H1 (cell line): ENCODE measurements at places on chromosomes 16 and 17. TPM values are rescaled to one million over a fixed set of nuclear protein-coding genes. Genes with fewer than 3 reads are reported as not detected.
A peak's percentile ranks its signal among the peaks of the same experiment; 100 is the strongest.

DNA sequence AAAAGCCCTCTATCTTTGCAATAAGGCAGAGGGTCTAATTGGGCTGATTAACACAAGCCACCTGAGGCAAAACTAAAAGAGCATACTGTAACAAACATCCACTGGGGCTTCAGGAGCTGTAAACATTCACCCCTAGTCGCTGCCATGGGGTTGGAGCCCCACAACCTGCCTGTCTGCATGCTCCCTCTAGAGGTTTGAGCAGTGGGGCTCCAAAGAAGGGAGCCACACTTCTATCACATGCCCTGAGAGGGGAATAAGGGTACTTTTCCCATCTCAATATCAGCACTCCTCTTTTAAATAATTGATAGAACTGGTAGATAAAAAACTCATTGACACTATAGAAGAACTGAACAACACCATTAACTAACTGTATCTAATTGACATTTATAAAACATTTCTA lies 130.1 kb upstream of the COX10 start:
- no peak overlapping the region for H3K27ac ChIP-seq
- H3K4me3 ChIP-seq: no peak overlapping the region
- H3K4me1 ChIP-seq: no peaks in the 10 kb centered on the region
- H3K27me3 ChIP-seq: no peaks in the 10 kb centered on the region

DNA sequence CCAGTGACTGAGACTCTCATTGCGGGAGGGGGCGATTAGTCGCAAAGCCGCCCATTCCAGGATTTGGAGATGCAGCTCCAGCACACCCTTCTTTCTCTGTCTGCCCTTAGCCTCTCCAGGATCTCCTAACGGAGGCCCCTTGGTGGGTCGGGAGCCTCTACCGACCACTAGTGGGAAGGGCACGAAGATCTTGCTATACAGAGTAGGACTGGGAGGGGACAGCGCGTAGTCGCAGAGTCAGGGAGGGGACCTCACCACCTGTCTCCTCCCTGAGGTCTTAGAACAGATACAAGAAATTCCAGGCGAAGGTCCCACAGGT lies 588 bp upstream of the SMTNL2 start:
- H3K27ac ChIP-seq: no peak overlapping the region
- no peaks in the 10 kb centered on the region for H3K4me1 ChIP-seq
- no peaks in the 10 kb centered on the region for H3K36me3 ChIP-seq
- H3K27me3 ChIP-seq: peaks cover 37% of the 10 kb centered on the region
- DNase-seq: no peak

GRCh38 chr17:44200478-44201155 lies 933 bp upstream of the ATXN7L3 start:
- peaks cover 9% of the 10 kb centered on the region for H3K36me3 ChIP-seq
- no peaks in the 10 kb centered on the region for H3K27me3 ChIP-seq
- DNase-seq: no peak

DNA sequence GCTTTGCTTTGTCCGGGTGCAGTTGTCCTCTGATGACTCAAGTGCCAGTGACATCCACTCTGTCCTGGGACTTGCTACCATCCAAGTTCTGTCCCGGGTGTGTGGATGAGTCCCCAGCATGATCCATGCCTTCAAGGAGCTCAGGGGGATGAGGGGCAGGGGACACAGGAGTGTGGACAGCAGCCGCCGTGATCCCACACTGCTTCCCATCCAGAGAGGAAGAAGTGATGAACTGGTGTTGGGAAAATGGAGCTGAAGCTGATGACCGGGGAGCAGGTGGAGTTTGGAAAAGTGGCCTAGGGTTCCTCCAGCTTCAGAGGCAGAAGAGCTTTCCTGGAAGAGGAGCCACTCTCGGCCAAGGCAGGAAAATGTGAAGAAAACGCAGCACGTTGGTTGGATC lies 249.6 kb upstream of the TNRC6C start:
- no peaks in the 10 kb centered on the region for H3K36me3 ChIP-seq
- H3K4me1 ChIP-seq: peaks cover 9% of the 10 kb centered on the region
- H3K4me3 ChIP-seq: no peak overlapping the region
- H3K27ac ChIP-seq: no peak overlapping the region
- H3K27me3 ChIP-seq: no peaks in the 10 kb centered on the region

DNA sequence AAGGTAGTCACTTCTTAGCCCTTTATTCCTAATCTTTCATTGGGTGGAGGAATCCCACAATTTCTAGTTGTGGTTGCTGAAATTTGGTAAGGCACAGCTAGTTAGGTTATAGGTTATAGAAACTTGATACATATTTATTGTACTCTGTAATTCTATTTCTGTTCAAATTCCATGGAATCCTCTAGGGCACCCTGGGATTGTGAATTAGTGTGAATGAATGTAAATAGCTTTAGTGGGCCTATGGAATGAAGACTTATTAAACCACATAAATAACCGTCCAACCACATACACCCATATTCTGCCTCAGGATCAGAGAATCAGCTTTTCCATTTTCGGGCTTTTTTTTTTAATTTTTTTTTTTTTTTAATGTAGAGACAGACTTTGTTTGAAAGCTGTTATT lies 9.2 kb downstream of the TANC2 start:
- H3K4me1 ChIP-seq: no peaks in the 10 kb centered on the region
- H3K36me3 ChIP-seq: no peaks in the 10 kb centered on the region
- H3K4me3 ChIP-seq: no peak overlapping the region
- H3K27ac ChIP-seq: no peak overlapping the region; the same call in 1 of the 2 replicates
- H3K27me3 ChIP-seq: no peaks in the 10 kb centered on the region

GRCh38 chr17:81869221-81870130 lies 1.7 kb downstream of the ARHGDIA start:
- peaks cover 31% of the 10 kb centered on the region for H3K4me1 ChIP-seq
- H3K27ac ChIP-seq: no peak overlapping the region
- H3K27me3 ChIP-seq: no peaks in the 10 kb centered on the region
- H3K36me3 ChIP-seq: peaks cover 9% of the 10 kb centered on the region; the same call in 1 of the 2 replicates

DNA sequence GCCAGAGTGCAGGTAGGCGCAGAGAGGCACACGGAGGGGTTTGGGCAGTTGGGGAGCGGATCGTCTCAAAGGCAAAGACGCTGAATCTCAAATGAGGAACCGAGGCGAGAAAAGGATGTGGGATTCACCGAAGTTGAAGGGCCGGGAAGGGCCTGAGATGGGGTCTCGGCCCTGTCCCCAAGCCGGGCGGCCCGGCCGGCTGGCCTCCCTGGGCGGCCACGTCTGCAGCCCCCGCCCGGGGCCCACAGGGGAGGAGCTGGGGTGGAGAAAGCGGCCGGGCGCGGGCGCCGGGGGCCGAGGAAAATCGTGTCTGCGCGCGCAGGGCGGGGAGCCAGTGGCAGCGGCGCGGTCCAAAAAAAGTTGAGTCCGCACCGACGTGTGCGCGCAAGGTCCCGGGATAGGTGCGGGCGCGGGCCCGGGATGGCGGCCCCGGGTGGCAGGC lies 458 bp downstream of the SLC12A4 start:
- H3K27ac ChIP-seq: no peak overlapping the region
- H3K4me3 ChIP-seq: peak overlapping the region; percentile 48
- DNase-seq: no peak
- H3K4me1 ChIP-seq: peaks cover 21% of the 10 kb centered on the region
- H3K27me3 ChIP-seq: no peaks in the 10 kb centered on the region

GRCh38 chr17:60390925-60391470 lies 935 bp downstream of the USP32 start:
- DNase-seq: no peak
- H3K36me3 ChIP-seq: no peaks in the 10 kb centered on the region
- peak overlapping the region; percentile 79; the same call in 1 of the 2 replicates for H3K27ac ChIP-seq
- no peaks in the 10 kb centered on the region for H3K27me3 ChIP-seq
- H3K4me1 ChIP-seq: peaks cover 4% of the 10 kb centered on the region

DNA sequence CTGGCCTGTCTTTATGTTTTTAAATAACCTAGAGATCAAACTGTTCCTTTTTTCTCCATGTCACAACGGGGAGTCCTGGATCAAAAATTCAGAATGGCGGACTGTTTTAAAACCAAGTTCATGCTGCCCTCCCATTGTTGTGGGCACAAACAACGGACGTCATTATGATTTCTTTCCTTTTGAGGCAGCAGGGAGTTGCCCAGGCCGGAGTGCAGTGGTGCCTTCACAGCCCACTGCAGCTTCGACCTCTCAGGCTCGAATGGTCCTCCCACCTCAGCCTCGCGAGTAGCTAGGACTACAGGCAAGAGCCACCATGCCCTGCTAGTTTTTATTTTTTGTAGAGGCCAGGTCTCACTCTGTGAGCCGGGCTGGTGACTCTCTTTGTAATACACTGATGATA lies 26.5 kb downstream of the NDE1 start:
- no peak overlapping the region for H3K27ac ChIP-seq
- no peaks in the 10 kb centered on the region for H3K27me3 ChIP-seq
- H3K36me3 ChIP-seq: peaks cover 2% of the 10 kb centered on the region
- H3K4me3 ChIP-seq: no peak overlapping the region
- no peaks in the 10 kb centered on the region for H3K4me1 ChIP-seq

GRCh38 chr17:17739388-17740066 lies 58.3 kb downstream of the RAI1 start:
- no peak for DNase-seq
- H3K4me1 ChIP-seq: peaks cover 35% of the 10 kb centered on the region
- H3K36me3 ChIP-seq: no peaks in the 10 kb centered on the region

- peaks cover 16% of the 10 kb centered on the region; the same call in 1 of the 2 replicates for H3K36me3 ChIP-seq
- no peak for DNase-seq
- no peaks in the 10 kb centered on the region for H3K4me1 ChIP-seq
- H3K27me3 ChIP-seq: no peaks in the 10 kb centered on the region
- H3K27ac ChIP-seq: no peak overlapping the region
- no peak overlapping the region for H3K4me3 ChIP-seq
Measured at GRCh38 chr16:28983644-28984043, 1.2 kb upstream of the LAT start.

GRCh38 chr17:35900708-35901480 lies 20.7 kb upstream of the CCL5 start:
- DNase-seq: no peak
- no peak overlapping the region for H3K4me3 ChIP-seq
- H3K27ac ChIP-seq: no peak overlapping the region
- H3K36me3 ChIP-seq: no peaks in the 10 kb centered on the region

DNA sequence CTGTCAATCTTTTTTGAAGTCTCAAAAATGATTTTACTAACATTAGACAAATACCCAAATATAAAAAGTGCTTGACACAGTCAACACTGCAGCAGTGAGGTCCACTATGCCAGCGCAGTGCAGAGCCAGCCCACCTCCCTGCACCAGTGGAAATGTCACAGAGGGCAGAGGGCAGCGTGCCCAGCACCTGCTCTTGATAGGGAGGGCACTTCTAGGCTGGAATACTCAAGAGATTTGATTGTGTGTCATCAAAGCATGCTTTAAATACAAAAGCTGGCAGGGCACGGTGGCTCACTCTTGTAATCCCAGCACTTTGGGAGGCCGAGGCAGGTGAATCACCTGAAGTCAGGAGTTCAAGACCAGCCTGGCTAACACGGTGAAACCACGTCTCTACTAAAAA lies 136.0 kb downstream of the ANKRD11 start:
- DNase-seq: no peak
- no peaks in the 10 kb centered on the region for H3K36me3 ChIP-seq
- H3K4me1 ChIP-seq: peaks cover 14% of the 10 kb centered on the region
- H3K27me3 ChIP-seq: no peaks in the 10 kb centered on the region

DNA sequence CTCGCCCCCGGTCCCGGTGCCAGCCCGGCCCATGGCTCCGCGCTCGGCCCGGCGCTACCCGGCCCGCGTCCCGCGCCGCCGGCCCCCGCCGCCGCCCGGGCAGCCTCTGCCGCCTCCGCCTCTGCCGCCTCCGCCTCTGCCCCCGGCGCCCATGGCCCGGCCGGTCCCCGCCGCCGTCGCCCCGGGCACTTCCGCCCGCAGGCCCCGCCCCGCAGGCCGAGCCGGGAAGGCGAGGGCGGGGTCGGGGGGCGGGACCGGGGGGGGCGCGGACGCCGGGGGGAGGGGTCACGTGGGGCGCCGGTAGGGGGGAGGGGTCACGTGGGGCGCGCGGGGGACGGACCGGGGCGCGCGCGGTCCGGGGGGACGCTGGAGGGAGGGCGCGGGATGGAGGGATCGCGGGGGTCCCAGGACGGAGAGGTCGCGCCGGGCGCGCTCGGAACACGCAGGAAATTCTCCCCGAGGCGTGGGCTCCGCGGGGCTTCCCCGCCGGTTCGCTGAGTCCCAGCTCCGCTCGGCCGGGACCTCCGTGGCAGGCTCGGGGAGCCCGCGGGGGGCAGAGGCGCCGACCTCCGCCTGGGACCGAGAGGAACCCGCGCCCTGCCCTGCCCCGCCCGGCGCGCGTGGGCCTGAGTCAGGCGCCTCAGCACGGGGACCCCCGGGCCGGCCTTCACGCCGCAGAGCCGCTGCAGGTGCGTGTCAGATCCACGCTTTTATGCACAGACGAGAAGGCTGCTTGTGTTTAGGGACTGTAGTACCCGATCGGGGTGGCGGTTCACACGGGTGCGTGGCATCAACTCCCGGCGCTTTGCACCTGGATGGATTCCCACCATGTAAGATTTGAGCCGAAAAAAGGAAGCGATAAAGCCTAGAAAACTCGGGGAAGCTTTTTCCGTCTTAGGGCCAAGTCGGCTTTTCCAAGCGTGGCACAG lies at the start of gene PGAP6:
TSS of gene PGAP6 (minus strand) at position 190 of the 929 bp plus-strand sequence. CDS start at position 33, 157 bp downstream.
- H3K27me3 ChIP-seq: no peaks in the 10 kb centered on the region
- H3K36me3 ChIP-seq: no peaks in the 10 kb centered on the region; the same call in 1 of the 2 replicates
- peak within 1 kb of the TSS; percentile 37; the same call in 1 of the 2 replicates for H3K27ac ChIP-seq
- peak within 1 kb of the TSS; percentile 99 for H3K4me3 ChIP-seq
- no peak for DNase-seq

- H3K27ac ChIP-seq: no peak overlapping the region
- H3K36me3 ChIP-seq: no peaks in the 10 kb centered on the region; the same call in 1 of the 2 replicates
- no peak overlapping the region for H3K4me3 ChIP-seq
- no peak for DNase-seq
- peaks cover 35% of the 10 kb centered on the region for H3K4me1 ChIP-seq
Measured at GRCh38 chr17:81403671-81404534, 8.6 kb downstream of the BAHCC1 start.

DNA sequence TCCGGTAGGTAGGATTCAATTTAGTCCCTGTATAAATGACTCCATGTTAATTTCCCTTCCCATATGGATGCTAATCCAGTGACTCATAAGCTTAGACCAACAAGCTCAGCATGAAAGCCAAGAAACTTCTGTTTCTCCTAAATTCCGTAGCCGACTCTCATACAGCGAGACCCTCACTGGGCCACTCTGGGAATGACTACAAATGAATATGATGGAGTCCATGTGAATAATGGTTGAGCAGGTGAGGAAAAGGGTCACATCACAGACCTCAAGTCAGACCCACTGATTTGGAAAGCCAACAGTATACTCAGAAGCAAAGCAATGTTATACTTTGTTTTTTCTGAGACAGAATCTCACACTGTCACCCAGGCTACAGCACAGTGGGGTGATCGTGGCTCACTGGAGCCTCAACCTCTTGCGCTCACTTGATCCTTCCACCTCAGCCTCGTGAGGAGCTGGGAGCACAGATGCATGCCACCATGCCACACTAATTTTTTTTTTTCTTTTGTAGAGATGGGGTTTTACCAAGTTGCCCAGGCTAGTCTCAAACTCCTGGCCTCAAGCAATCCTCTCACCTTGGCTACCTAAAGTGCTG lies 14.6 kb downstream of the RSL1D1 start:
- no peak for DNase-seq
- H3K27ac ChIP-seq: 0 out of 2 replicates have a peak overlapping the region, but pooled peaks have one; percentile 14
- peaks cover 58% of the 10 kb centered on the region for H3K36me3 ChIP-seq
- no peaks in the 10 kb centered on the region for H3K27me3 ChIP-seq

The PERCC1 gene
- total RNA-seq: not detected in 2 replicates

The MYL11 gene
- total RNA-seq: 1.2 TPM in 1 of 2 replicates, not detected in the other

The TLCD3B gene
- 26.9 and 27.8 TPM in 2 replicates for total RNA-seq

The EFNB3 gene
- total RNA-seq: 15.0 and 16.0 TPM in 2 replicates
